NCI-H1092 treated with DMSO at 0.1 percent for 48 hours (cell line): ENCODE measurements at places on chromosomes 16 and 17.

DNA sequence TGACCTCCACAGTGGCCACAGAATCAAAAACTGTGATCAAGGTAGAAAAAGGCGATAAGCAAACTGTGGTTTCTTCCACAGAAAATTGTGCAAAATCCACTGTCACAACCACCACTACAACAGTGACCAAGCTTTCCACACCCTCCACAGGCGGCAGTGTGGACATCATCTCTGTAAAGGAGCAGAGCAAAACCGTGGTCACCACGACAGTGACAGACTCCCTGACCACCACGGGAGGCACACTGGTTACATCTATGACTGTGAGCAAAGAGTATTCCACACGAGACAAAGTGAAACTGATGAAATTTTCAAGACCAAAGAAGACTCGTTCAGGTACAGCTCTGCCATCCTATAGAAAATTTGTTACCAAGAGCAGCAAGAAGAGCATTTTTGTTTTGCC, 83.6 kb downstream of the C17orf58 start:
- DNase-seq = no peak

DNA sequence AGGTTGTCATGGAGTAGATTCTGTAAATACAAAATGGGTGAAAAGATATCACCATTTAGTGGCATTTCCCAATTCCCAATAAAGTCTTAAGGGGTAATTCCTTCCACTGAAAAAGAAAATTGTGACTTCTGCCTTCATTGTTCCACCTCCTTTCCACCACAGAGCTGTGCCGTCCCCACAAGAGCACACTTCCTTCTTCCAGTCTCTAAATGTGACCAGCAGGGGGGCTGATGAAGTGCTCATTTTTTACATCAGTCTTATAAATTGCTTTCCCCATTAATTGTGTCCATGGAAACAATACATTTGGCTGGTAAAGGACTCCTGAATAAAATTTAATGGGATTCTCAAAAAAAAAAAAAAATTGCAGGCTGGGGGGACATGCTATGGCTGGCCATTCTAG, 260.8 kb upstream of the PSMD7 start:
- DNase-seq = peak; percentile 33

- no peak for DNase-seq
Measured at GRCh38 chr17:9356488-9356911, 219.1 kb downstream of the STX8 start.

DNA sequence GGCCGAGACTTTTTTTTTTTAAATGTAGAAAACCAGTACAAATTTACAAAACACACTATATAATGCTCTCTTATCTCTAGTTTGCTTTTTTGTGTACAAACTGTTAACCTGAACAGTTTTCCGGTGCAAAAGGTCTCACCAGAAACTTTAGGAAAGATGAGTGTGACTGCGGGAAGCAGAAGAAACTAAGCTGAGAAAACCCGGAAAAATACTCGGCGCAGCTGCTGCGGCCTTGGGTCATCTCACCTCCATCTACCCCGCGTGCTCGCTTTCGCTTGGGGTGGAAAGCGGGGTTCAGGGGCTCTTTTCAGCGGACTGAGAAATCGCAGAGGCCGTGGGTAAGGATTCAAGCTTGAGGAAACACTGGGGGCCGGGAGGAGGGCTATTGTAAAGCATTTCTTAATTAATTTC, 1.8 kb downstream of the SALL1 start:
- DNase-seq = no peak

GRCh38 chr16:14456793-14457481, 173.1 kb downstream of the PARN start:
- no peak for DNase-seq
